Epithelial cell of proximal tubule (primary cell): ENCODE measurements at places on chromosomes 11 and 22.

DNA sequence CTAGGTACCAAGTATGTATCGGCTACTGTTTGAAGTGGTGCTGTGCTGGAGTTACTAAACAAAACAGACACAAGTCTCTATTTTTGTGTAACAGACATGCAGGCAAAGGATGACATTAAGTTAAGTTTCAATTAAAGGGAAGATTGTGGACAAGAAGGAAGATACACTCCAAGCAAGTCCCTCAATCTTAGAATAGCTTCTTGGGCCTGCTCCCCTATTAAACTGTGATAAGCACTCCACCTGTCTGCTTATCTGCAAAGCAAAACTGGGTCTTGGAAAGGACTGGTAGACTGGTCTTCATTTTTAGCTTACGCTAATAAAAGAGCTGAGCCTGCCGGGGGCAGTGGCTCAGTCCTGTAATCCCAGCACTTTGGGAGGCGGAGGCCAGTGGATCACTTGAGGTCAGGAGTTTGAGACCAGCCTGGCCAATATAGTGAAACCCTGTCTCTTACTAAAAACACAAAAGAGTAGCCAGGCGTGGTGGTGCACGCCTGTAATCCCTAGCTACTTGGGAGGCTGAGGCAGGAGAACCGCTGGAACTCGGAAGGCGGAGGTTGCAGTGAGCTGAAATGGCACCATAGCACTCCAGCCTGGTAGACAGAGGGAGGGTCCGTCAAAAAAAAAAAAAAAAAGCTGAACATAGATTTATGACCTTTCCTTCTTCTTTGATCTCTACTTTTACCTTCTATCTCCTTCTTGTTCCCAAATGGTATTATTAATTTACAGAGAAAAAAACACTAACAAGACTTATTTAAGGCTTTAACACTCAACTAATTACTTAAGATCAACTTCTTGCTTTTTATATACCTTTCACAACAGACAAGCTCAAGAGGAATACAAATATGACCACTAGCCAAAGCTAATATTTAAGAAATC lies 4.1 kb downstream of the DDX17 start:
- no peak for DNase-seq

DNA sequence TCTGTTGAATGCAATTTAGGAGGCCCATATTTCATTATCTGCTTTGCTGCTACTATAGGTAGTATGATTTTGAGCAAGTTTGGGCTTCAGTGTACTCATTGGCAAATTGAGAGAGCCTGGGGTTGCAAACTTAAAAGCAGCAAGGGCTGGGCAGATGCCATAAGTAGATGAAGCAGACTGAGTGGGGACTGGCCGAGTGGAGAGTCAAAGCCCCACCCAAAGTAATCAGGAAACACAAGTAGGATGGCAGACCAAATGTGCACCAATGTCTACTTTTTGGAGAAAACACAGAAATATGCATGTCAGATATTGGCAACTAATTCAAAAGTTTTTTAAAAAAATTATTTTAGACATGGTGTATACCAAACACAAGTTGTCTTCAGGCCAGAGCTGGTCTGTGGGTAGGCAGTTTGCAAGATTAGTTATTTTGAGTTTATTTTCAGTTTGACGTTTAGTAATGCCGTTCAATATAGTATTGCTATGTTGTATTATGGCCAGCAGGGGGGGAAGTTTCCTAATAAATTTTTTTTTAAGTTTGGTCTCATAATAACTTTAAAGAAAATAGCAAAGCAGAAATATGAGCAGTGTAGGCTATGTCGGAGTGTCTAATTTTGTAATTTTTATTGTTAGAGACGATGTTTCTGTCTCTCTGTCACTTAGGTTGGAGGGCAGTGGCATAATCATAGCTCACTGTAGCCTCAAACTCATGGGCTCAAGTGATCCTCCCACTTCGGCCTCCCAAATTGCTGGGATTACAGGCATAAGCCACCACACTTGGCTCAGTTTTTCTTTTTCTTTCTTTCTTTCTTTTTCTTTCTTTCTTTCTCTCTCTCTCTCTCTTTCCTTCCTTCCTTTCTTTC lies 105.1 kb downstream of the HIPK3 start:
- no peak for DNase-seq

- DNase-seq, result no peak
Observed at GRCh38 chr11:100066399-100066798, 620.7 kb upstream of the ARHGAP42 start.

- no peak for DNase-seq
Observed at GRCh38 chr22:26321469-26321913, 107.6 kb upstream of the ASPHD2 start.

DNA sequence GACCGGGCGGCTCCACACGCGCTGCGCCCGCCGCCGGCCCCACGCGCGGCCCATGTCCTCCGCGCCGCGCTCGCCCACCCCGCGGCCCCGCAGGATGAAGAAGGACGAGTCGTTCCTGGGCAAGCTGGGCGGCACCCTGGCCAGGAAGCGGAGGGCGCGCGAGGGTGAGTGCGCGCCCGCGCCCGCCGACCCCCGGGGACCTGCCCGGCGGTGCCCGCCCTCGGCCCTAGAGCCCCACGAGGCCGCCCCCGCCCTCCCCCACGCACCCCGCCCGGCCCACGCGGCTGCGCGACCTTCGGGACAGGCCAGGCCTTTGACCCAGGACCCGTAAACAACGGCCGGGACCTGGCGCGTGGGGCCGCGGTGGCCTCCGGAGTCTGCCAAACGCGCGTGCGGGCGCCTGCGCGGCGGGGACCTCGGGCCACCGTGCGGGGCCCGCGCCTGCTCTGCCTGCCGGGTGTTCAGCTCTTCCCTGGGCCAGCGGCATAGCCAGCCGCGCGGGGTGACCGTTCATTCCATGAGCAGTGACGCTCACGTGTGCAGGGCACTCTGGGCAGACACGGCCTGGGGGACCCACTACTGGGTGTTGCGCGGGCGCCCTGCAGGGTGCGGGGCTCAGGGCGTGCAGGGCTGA lies at the start of gene PARVB:
Gene PARVB, plus strand, starts transcription at position 15 of the 634 bp plus-strand sequence. Its CDS starts 38 bp downstream, at position 53.
- DNase-seq, result no peak

DNA sequence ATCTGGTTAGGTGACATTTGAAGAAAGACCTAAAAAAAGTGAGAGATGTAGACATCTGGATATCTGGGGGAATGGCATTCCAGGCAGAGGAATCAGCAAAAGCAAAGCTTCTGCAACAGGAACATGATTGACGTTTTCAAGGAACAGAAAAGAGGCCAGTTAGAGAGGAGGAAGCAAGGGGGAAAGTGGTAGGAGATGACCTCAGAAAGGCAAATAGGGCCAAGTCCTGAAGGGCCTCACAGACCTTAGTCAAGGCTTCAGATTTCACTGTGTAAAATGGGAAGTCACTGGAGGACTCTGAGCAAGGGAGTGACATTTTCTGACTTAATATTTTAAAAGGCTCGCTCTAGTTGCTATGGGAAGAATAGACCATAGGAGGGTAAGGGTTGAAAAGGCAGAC lies 9.7 kb downstream of the DEUP1 start:
- DNase-seq, result no peak

GRCh38 chr22:23889620-23890019 lies 4.6 kb upstream of the MIF start:
- DNase-seq, result no peak

DNA sequence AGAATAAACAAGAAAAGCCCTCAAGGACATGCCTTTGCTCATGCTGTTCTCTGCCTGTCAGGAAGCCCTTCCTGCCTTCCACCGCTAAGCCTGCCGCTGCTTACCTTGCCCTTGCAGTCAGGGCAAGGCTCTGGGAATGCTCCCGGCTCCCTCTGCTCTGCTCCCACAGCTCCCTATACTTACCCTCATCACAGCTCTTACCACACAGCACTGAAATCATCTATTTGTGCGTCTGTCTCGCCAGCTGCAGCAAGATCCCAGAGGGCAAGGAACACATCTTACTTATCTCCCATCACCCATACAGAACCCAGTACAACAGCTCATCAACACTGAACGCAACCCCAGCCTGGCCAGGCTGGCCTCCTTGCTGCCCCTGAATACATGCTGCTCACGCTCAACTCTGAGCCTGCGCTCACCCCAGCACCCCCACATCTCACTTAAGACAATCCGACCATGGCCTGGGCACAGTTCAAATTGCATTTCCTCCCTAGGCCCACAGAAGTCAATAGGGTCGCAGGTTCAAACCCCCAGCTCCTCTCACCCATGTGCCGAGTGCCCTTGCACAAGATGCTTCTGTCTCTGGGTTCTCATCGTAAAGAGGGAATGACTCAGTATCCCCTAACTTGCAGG lies 161.8 kb downstream of the IGLL1 start:
- no peak for DNase-seq

- DNase-seq, result no peak
Observed at GRCh38 chr11:17354601-17354991, 3.0 kb downstream of the NCR3LG1 start.

- no peak for DNase-seq
Observed at GRCh38 chr11:33558097-33558496, 142.5 kb downstream of the C11orf91 start.

GRCh38 chr11:2943711-2944118 lies 14.5 kb upstream of the PHLDA2 start:
- DNase-seq, result no peak

DNA sequence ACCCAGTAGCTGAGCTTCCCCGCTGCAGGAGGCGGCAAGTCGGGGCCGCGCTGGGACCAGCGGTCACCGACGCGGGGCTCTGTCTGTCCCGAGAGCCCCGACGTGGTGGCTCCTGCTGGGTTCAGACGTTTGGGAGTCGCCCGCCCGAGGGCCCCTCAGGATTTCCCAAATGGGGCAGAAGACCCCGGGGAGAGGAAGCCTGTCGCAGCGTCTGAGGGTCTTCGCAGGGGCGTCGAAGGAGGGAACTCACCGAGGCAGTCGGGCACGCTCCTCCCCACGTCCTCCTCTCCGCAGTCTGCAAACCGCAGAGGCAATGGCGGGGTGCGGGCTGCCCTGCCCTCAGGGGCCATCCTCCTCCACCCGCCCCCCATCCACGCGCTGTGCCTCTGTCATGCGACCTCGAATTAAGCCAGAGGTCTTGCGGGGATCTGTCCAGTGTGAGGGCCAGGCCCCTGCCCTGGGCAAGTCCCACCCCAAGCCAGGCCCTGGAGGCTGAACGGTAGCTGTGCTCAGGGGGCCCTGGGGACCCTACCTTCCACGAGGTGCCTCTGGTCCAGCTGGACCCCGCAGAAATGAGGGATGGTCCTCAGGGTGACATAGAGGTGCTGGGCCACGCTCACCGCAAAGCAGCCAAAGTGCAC lies 12.5 kb downstream of the IL17REL start:
- no peak for DNase-seq

DNA sequence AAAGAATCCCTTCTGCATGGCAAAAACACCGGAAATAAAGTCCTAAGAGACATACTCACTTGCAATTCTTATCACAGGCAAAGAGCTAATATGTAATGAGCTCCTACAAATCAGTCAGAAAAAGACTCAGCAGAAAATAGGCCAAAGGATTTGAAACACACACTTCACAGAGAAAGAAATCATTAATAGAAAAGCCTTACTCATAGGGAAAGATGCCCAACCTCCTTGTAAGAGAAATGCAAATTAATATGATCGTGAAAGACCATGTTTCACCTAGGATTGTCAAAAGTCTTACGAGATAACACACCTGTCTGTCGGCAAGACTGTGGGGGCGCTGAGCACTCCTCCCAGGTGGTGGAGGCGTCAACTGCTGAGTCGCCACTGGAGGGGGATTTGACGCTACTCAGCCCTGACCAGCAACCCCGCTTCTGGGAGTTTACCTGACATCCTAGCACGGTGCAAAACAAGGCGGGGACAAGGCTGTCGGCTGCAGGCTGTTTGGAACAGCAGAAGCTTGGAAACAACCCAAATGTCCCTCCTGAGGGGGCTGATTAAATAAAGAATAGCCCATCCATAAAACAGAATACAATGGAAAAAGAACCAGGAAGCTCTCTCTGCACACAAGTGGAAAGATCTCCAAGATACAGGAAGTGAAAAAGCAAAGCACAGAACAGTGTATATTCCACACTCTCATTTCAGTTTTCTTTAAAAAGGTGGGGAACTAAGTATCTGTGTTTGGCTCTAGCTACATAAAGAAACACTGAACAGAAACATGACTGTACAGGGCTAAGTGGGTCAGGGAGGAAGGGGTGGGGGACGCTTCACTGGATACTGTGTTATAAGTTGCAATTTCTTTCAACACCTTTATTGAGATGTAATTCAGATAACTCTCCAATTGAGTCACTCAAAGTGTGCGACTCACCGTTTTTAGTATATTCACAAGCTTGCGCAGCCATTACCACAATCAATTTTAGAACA lies 11.5 kb downstream of the CSNK1E start:
- DNase-seq, result peak; percentile 72

GRCh38 chr22:32994041-32994830 lies 63.9 kb downstream of the SYN3 start:
- no peak for DNase-seq

DNA sequence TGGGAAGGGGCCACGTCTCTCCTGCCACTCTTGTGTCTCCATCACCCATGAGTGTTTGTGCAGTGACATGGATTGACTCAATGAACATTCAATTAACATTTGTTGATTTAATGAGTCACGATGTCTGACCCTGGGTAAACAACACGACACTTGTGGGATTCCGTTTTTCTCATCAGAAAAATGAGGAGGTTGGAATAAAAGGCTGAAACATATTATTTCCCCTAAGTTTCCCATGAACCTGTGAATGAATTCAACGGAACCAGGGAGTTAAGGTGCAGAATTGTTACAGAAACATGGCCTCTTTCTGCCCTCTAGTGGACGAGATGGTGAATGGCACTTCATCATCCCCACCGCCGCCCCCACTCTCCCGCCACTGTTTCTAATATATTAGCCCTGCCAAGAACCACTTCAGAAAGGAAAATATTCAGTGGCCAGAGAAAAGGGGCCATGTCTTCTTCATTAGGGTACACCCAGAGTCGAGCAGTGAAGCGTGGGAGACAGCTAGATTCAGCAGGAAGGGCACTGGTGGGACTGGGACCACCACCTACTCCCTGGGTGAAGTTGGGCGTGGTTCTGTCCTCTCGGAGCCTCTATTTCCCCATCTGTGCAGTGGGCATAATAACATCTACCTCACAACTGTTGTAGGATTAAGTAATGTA lies 46.3 kb upstream of the SYT13 start:
- DNase-seq, result no peak

- DNase-seq, result no peak
Observed at GRCh38 chr11:44606472-44606871, 41.0 kb downstream of the CD82 start.
